ENCODE measurements at places on chromosomes 4 and X.

- no peak for DNase-seq
Measured at GRCh38 chr4:139018971-139019758, 3.6 kb downstream of the NOCT start.

DNA sequence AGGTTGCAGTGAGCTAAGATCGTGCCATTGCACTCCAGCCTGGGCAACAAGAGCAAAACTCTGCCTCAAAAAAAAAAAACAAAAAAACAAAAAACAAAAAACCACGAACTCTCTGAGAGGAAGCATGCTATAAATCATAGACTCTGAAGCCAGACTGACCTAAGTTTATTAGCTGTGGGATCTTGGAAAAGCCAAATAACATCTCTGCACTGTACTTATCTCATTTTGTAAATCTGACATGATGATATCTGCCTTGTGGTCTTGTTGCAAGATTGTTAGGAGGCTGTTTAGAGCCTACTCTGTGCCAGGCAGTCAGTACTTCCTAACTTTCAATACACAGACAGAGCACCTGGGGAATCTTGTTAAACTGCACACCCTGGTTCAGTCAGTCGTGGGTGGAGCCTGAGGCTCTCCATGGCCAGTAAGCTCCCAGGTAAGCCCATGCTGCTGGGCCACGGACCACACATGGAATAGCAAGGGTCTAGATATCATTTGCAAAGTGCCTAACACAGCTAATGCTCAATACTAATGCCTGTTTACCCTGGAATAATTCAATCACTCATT is 107.6 kb upstream of the SMIM10 start:
- no peak for DNase-seq

DNA sequence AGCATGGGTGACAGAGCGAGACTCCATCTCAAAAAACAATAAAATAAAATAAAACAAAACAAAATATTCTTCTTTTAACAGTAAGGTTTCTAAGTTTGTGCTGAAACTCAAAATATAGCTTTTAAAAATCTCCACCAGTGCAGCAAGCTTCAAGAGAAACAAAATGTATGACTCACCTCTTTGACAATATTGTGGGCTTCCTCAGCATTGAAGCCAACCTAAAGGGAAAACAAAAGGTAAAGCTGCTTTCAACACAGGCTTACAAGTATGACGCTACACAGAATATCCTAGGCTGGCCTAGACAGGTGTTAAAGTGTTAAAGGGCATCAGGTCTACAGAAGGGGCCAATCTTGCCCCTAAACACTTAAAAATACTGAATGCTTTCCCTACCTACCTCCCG is 1.2 kb downstream of the DYNLT3 start:
- DNase-seq, result no peak

GRCh38 chr4:47550899-47551548 is 65.9 kb downstream of the ATP10D start:
- DNase-seq, result no peak

- no peak for DNase-seq
Measured at GRCh38 chrX:150363561-150364346, 637 bp downstream of the MAMLD1 start.

DNA sequence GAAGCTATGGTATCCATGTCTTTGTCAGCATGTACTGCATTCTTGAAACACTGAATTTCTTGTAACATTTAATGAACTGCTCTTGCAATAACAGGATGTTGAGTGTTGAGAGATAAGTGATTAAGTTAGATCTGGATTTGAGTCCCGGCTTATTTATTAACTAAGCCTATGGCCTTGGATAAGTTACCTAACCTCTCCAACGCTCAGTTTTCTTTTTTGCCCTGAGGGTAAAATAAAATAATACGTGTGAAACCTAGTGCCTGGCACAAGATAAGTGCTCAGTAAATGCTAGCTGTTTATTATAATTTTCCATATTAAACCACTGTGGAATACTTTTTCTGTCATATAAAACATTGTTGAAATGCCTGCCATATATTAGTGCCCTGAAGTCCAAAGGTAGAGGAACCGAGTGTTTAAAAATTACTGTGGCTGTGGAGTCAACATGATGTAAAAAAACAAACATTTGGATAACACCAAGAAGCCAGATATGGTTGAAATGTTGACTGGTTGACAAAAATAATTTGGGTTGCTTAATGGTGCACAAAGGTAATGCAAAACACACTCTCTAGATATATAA is 58.6 kb upstream of the ALB start:
- DNase-seq, result no peak

- DNase-seq, result no peak
Measured at GRCh38 chrX:24221872-24222271, 72.3 kb downstream of the ZFX start.

DNA sequence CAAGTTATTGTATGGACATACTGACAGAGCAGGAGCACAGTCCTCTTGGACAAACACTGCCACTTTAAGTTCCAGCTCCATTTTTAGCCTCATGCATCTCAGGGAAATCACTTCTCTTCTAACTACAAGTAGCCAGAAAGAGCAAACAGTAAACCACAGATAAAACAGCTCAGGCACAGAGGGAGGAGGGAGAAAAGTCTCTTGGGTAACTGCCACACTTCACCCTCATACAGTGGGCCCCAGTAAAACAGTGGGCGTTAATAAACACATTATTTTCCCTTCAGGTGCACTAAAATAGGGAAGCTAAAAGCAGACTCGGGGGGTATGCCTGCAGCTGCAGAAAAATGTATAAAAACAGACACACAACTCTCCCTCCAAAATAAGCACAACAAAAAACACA is 21.6 kb downstream of the CD38 start:
- DNase-seq, result no peak

DNA sequence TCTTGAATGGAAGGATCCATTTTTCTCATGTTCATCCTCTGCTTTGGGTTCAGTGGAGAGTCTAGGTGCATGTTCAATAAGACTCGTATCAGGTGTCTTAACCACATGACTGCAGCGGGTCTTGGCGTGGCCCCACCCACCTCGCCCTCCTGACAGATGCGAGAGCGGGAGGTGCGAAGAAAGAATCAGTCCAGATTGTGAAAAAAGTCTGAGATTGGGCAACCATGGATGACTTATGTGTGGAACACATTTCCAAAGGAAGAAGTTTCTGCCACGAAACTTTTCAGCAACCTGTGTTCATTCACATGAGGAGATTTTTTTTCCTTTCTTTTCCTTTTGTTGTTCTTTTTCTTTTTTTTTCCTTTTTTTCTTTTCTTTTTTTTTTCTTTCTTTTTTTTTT is 66.8 kb downstream of the NSD2 start:
- DNase-seq, result no peak

DNA sequence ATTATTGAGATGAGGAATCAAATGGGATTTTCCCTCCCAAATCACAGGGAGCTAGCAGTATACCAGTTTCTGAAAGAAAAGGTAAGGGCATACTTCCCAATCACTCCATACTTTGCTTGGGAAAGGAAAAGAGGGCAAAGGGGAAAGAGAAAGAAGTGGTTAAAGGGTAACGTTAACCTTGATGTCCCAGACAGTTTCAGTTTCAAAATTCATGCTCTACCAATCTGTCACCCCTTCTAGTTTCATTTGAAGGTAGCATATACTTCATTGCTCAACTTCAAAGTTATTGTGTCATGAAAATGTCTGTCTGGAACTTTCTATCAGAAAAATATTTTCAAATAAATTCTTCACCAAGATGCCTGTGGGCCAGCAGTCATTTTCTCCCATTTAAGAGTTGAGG is 16.0 kb downstream of the TNMD start:
- DNase-seq, result no peak

- DNase-seq, result no peak
Measured at GRCh38 chr4:117154251-117154650, 68.9 kb upstream of the TRAM1L1 start.

- no peak for DNase-seq
Measured at GRCh38 chr4:27844376-27844775, 983.7 kb downstream of the STIM2 start.

- no peak for DNase-seq
Measured at GRCh38 chrX:31333165-31333831, 261.5 kb upstream of the FTHL17 start.

- DNase-seq, result no peak
Measured at GRCh38 chrX:27680726-27681125, 90.6 kb downstream of the DCAF8L2 start.

GRCh38 chr4:106522839-106523238 is 154.3 kb upstream of the GIMD1 start:
- DNase-seq, result no peak

DNA sequence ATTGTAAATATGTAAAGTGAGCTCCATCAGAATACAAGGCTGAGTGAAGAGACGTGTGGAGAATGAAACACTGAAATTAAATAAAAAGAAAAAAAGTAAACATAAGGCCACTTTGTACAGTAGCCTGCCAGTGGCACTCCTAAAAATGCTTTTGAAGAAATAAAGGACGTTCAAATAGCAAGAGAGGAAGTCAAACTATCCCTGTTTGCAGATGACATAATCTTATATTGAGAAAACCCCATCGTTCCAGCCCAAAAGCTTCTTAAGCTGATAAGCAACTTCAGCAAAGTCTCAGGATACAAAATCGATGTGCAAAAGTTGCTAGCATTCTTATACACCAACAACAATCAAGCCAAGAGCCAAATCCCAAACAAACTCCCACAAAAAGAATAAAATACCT is 24.2 kb downstream of the RASSF6 start:
- no peak for DNase-seq

GRCh38 chrX:56729152-56729850 is at the start of gene NBDY:
Gene NBDY (plus strand): TSS chrX:56729243. CDS start chrX:56729354, 111 bp downstream.
- no peak for DNase-seq

DNA sequence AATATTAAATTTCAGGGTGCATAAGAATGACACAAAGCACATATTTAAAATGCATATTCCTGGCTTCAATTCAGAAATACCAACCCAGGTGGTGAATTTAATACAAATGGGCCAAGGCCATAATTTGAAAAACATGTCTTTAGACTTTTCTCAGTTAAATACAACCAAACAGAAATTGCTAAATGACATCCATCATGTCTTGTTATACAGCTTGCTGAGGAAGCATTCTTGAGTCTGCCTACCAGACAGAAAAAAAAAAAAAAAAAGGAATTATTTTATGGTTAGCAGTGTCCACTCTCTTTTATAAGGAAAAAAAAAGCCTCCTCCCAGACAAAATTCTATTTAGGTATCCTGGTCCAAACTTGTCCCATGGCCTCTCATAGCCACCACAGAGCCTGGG is 119.1 kb downstream of the PAPSS1 start:
- DNase-seq, result no peak

DNA sequence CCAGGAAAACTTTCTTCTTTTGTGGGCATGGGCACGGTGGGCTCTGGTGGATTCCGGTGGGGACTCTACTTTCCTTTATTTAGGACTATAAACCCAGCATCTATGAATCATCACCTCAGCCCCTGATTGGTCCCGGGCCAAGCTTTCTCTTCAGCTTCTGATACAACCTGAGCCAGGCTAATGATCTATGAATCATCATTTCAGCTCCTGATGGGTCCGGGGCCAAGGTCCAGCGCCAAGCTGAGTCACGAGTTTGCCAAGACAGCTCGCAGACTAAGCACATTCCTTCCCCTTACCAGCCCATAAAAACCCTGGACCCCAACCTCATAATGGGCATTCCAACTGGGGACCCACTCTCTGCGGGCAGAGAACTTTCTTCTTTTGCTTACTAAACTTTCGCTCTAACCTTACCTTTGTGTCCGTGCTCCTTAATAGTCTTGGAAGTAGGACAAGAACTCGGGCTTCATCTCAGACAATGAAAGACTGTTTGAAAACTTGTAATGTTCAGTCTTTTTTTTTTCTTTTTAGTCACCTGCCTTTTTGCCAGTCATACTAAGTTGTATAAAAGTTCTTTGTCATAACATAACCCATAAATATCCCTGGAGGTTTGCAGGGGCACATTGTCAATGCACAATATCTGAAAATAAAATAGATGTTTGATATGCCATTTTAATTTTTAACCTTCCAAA is 904.9 kb upstream of the EPHA5 start:
- no peak for DNase-seq

GRCh38 chr4:151852202-151852601 is 91.4 kb upstream of the GATB start:
- no peak for DNase-seq

- no peak for DNase-seq
Measured at GRCh38 chr4:161577579-161578301, 586.1 kb downstream of the FSTL5 start.

DNA sequence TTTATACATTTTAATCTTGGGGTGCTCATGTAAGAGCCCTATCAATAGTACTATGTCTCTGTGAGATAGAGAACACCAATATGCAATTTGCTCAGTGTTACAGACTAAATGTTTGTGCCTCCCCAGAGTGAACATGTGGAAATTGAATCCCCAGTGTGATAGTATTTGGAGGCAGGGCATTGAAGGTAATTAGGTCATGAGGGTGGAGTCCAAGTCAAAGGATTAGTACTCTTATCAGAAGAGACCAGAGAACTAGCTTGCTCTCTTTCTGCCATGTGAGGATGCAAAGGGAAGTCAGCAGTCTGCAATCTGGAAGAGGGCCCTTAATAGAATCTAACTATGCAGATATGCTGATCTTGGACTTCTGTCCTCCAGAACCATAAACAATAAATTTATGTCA is 1317.0 kb downstream of the STIM2 start:
- DNase-seq, result no peak

DNA sequence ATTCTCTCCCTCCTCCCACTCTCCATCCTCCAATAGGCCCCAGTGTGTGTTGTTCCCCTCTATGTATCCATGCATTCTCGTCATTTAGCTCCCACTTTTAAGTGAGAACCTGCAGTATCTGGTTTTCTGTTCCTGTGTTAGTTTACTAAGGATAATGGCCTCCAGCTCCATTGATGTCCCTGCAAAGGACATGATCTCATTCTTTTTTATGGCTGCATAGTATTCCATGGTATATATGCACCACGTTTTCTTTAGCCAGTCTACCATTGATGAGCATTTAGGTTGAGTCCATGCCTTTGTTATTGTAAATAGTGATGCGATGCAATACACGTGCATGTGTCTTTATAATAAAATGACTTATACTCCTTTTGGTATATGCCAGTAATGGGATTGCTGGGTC is 100.3 kb upstream of the USP9X start:
- DNase-seq, result no peak

- no peak for DNase-seq
Measured at GRCh38 chrX:9897761-9898161, 69.4 kb upstream of the CLDN34 start.

GRCh38 chr4:36321176-36321575 is 39.8 kb downstream of the DTHD1 start:
- DNase-seq, result no peak

GRCh38 chr4:150123796-150124677 is 45.8 kb downstream of the DCLK2 start:
- no peak for DNase-seq

DNA sequence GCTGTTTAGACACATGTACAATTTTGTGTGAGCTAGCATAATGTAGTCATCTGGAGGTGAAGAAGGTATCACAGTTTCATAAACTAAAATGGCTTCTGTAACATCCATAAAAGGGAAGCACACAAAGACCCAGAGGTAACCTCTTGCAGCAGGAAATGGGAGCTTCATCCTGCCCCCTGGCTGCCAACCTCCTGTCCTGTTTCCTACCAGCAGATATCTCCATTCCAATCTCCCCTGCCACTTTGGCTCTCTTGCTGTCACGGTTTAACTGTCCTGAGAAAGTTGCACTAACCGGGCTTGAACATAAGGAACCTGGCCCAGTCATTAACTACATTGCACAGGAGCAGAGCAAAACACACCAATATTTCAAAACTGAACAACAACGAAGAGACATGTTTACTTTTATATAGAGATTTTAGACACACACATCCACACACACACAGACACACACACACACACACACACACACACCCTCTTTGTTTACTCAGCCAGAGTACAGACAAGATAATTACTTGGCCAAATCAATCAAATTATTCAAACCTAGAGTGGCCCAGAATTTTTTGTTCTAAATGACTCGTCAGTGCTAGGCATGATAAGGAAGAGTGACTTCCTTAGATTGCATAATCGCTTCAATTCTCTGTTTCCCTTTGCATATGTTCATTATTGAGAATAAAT is 24.2 kb downstream of the MID2 start:
- DNase-seq, result no peak
